Hippocampal formation (tissue), 2 donors: ENCODE measurements at places on chromosomes 4 and X.

- no peak for DNase-seq
Measured at GRCh38 chrX:54063361-54063760, 19.1 kb upstream of the PHF8 start.

DNA sequence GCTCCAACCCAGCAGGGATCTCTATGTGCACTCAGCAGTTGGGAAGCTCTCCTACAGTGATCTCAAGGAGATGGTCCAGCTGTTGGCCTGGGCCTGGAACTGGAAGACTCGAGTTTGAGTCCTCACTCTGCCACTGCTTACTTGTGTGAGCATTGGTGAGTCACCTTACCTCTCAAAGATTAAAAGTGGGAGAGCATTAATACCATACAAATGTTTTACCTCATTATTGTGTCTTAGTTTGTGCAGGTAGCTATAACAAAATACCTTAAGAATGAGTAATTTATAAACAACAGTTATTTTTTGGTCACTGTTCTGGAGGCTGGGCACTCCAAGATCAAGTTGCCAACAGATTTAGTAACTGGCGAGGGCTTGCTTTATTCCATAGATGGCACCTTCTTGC lies 21.4 kb upstream of the ZNF827 start:
- DNase-seq, result no peak

DNA sequence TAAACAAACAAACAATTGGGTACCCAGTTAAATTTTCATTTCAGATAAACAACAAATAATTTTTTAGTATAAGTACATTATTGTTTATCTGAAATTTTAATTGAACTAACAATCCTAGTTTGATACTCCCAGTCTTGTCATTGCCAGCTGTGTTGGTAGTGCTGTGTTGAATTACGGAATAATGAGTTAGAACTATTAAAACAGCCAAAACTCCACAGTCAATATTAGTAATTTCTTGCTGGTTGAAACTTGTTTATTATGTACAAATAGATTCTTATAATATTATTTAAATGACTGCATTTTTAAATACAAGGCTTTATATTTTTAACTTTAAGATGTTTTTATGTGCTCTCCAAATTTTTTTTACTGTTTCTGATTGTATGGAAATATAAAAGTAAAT lies 2.9 kb downstream of the CXCL8 start:
- no peak for DNase-seq

DNA sequence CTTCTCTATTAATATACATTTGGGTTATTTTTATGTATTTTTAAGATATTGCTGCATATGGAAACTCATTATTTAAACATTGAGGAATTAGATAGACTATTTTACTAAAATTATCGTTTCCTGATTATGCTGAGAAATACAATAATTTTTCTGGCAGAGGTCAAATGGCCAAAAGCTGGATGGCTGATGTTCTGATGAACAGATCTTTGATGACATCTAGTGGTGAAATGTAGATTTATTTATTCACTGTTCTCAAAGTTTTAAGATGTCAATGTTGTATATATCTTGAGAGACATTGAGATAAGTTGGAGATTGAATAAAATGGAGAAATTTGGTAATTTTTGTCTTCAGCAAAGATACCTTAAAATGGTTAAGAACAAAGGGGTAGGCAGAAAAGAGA lies 96.2 kb downstream of the UGT8 start:
- no peak for DNase-seq

DNA sequence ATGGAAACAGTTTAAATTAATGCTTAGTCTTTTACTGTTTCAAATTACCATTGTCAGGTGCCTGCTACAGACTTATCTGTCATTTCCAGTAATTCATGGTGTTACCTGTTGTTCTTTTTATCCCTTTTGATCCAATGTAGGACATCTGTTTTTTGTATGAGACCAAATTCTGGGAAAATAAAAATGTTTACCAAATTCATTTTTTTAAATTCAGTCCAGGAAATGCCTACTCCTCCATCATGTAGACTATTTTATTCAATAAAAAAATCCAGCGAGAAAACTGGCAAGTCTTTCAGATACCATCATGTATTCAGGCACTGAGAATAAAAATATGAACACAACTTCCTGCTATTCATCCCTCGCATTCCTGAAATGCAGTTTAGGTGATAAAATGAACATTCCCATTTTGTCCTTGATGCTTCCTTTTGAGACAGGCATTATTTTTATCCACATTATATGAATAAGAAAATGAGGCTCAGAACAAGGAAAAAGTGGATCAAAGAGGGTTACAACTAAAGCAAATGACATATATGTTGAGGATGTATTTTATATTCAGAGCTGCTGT lies 584.2 kb downstream of the SPRY1 start:
- DNase-seq, result no peak

DNA sequence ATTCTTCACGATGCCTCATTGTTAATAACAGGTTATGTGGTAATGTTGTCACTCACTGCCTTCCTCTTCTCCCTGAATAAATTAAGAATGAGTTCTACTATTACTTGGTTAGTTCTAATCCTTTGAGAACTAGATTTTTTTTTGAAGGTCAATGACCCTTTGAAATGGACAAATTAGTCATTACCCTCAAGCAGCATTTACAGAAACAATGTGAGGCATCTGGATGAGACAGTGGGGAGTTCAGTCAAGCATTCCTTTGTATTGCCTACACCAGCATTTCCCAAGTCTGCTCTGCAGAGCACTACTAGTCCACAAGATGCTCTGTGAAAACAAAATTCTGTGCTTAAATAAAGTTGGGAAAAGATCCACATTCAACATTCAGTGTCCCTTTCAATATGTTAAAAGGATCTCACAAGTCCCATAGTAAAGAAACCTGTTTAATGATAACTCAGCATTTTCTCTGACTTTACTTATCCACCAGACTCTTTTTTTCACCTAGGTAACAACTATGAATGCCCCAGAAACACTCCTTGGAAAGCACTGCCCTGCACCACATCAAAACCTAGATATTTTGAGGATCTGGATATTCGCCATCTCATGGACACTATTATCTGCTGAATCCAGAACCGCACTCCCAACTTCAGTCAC lies 60.6 kb downstream of the CHRDL1 start:
- DNase-seq, result no peak

- no peak for DNase-seq
Measured at GRCh38 chr4:81891005-81891996, 419.6 kb upstream of the RASGEF1B start.

DNA sequence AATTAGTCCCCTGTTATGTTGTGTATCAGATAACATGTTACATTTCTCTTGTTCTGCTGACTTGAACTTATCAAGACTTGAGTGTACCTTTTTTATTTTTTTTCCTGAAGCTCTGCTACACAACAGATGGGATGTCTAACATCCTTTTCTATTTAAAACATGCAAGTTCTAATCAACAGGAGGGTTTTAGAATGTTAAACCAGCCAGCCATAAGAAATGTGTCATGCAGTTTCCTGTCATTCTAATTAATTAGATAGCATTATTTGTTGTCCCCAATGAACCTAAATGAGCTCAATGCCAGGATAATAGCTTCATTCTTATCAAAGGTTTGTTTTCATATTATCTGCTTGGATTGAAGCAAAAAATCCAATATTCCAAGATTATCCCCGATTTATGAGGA lies 958.2 kb downstream of the PCDH7 start:
- no peak for DNase-seq

DNA sequence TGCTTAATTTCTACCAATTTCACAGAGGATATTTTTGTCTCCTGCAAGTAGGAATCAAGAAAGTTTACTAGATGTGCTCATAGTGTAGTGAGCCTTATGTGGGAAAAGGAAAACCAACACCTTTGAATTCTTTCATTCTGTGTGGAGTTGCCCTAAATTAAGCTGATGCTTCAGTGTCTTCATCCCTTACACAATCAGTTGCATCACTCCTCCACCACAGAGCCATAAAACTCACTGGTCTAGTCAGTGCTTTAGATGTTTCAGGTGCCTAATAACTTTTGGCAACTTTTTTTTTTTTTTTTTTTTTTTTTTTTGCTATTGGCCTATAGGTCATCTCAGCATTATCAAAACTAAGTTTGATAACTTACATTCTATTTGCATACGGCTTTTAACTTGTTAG lies 41.5 kb downstream of the HHIP start:
- no peak for DNase-seq

DNA sequence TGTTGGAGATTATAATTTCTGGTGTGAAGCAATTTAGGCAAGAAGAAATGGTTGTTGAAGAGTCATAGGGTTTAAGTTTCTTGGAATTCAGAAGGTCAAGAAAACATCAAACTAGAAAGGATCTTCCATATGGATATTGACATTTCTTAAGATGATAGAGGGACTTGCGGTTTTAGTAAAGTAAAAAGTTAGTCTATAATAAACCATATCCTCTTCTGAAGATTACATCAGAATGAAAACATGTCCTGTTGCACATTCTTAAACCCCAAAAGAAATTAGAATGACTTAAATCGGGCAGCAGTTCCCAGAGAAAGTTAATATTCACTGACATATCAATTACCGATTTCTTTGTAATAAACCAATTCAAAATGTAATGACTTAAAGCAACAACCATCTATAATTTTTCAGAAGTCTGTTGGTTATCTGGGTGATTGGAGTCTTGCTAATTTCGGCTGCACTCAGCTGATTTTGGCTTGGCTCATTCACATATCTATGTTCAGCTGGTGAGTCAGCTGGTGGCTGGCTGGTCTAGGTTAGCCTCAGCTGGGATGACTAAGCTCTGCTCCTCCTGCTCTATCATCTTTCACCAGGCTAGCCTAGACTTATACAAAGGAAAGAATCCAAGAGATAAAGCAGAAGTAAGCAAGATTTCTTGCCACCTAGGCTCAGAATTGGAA lies 24.4 kb upstream of the DYNLT3 start:
- DNase-seq, result no peak

GRCh38 chrX:155094468-155095061 lies 23.3 kb downstream of the BRCC3 start:
- DNase-seq, result no peak

DNA sequence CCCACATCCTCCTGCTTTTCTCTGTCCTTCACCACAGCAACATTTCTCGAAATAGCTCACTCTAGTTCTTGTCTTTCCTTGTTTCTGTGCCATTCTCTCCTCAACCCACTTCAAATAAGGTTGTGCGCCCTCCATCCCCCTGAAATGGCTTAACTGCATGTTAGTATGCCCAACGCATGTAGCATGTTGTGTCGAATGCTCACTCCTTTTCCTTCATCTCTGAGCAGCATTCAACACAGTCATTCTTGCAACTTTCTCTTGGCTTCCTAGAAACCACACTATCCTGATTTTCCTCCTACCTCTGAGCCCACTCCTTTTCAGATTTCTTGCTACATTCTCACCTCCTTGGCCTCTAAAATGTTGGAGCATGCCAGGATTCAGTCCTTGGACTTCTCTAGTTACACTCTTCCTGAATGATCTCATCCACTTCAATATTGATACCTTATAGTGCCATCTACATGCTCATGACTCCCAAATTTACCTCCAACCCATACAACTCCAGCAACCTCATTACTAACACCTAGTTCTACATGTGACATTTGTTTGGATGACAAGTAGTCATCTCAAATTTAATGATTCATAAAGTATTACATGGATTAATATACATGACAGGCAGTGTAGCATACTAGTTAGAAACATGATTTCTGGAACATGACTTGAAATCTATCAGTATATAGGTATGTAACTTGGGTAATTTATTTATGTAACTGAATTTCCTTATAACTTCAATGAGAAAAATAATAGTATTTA lies 22.3 kb downstream of the RBMX start:
- no peak for DNase-seq

GRCh38 chr4:44462259-44462658 lies 13.7 kb upstream of the KCTD8 start:
- DNase-seq, result no peak

DNA sequence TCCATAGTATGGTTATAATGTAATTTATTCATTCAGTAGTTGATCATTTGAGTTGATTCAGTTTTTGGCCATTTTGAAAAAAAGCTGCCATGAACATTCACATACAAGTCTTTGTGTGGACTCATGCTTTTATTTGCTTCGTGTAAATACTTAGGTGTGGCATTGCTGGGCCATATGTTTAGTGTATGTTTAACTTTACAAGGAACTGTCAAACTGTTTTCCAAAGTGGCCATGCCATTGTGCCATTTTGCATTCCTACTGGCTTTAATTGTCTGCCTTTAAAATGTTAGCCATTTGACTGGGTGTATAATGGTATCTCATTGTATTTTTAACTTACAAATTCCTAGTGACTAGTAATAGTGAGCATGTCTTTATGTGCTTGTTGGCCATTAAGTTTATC lies 8.8 kb downstream of the MTM1 start:
- DNase-seq, result no peak

GRCh38 chr4:33453916-33454315 lies 2733.7 kb downstream of the PCDH7 start:
- no peak for DNase-seq

DNA sequence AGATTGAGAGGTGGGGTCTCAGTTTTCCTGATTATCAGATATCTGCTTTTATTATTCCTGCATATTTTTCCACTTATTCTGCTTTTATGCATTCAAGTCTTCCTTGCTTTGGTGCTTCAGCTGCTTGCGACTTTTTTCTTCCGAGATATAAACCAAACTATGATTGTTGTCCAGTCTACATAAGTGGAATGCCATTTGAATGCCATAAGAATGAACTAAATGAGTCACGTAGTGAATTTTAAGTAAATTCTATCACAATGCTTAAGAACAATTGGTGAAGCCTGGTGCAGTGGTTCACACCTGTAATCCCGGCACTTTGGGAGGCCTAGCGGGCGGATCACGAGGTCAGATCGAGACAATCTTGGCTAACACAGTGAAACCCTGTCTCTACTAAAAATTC lies 189.1 kb downstream of the PCDH18 start:
- DNase-seq, result no peak

GRCh38 chr4:37388681-37389365 lies 144.3 kb downstream of the NWD2 start:
- DNase-seq, result no peak

DNA sequence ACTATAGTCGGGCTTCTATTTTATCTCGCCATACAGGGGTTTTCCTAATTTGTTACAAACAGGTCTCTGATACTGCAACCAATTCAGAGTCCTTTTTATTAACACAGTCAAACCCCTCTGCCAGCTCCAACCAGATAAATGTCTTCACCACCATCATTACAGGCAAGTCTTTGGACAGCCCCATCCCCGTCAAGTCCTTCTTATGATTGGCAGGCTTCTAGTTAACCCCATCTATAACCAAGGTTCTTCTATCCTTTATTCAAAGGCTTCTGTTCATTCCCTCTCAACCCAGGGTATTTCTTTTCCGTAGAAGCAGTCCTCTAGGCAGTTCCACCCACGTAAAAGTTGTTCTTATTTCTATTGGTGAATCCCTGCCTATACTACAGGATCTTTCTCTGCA lies 29.9 kb upstream of the FOXR2 start:
- no peak for DNase-seq
